ENCODE measurements at places on chromosomes 16 and 17.
A peak's percentile ranks its signal among the peaks of the same experiment; 100 is the strongest.

GRCh38 chr17:57871155-57871554, 21.3 kb upstream of the MRPS23 start:
- DNase-seq: no peak

GRCh38 chr17:40309949-40310510, 1.1 kb downstream of the RARA start:
- no peak for DNase-seq

DNA sequence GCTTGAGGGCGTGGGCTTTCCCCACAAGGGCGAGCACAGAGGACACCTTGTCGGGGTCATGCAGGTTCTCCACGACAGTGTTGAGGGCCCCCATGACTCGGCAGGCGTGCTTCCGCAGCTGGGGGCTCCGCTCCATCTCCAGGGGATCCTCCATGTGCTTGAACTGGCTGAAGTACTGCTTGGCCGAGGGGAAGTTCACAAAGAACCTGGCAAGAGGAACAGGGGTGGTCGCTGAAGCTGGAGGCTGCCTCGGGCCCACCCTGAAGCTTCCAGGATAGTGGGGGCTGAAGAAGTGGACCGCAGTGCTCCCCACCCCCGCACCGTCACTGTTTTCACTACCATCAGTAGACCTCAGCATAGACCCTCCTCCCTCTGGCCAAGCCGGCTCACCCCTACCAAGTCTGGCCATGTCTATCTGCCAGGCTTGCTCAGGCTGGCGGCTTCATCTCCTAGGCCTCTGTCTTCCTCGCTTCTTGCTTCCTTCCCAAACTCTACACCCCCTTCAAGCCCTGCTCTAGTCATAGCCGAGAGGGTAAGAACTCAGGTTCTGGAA, 5.9 kb downstream of the CYGB start:
- no peak for DNase-seq

DNA sequence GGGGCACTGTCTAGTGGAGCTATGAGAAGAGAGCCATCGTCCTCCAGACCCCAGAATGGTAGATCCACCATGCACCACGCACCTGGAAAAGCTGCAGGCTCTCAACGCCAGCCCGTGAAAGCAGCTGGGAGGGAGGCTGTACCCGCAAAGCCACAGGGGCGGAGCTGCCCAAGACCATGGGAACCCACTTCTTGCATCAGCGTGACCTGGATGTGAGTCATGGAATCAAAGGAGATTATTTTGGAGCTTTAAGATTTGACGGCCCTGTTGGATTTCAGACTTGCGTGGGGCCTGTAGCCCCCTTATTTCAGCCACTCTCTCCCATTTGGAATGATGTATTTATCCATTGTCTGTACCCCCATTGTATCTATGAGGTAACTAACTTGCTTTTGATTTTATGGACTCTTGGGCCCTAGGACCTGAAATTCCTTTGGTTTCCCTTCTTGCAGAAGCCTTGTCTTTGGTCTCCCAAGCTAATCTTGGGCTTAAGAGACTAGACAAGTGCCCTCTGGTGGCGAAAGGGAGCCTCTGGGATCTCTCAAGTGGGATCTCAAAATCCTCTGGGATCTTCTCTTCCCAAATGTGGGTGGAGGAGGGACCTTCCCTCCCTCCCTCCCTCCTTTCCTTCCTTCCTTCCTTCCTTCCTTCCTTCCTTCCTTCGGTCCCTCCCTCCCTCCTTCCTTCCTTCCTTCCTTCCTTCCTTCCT, 58.2 kb upstream of the HAPSTR1 start:
- no peak for DNase-seq

DNA sequence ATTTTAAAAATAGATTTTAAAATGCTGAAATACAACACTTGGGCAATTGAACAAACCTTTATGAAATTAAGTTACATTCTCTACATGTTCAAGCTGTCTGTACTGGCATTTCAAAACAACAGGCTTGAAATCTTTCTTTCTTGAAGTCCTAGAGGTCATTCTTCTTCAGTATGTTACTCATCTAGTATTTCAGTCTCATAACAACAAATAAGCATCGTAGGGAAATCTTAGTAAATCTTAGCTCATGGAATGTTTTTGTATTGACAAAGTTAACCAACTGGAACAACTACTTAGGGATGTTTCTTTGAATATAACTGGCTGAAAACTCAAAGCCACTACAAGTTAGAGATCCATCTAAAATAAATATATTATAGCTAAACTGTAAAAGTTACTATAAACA, 96.6 kb downstream of the KIF2B start:
- no peak for DNase-seq

DNA sequence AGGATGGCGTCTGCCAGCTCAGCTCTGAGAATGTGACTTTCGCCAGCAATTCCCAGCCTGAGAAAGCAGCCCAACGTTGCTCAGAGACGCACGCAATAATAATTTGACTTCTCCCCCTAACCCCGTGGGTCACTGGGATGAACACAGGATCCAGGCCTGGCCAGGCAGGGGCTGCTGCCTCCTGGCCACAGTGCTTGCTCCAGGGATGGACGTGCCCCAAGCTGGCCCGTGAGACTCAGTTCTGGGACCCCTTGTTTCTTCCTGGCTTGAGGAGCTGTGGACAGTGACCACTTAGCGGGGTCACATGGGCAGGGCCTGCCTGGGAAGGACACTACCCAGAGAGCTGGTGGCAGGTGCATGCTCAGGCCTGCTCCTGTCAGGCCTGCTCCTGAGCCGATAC, 13.5 kb upstream of the DPEP1 start:
- DNase-seq: no peak

DNA sequence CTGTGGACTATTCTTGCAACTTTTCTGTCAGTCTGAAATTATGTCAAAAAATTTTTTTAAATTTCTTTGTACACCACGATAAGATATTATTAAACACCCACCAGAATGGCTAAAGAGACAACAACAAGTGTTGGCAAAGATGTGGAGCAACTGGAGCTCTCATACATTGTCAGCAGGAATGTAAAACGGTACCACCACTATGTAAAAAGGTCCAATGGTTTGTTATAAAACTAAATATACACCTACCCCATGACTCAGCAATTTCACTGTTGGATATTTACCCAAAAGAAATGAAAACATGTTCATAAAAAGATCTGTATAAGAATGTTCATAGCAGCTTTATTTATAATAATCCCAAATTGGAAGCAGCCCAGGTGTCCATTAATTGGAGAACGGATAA, 7.2 kb downstream of the KIAA0753 start:
- DNase-seq: no peak

GRCh38 chr16:10992797-10993196, 48.4 kb downstream of the CLEC16A start:
- no peak for DNase-seq

DNA sequence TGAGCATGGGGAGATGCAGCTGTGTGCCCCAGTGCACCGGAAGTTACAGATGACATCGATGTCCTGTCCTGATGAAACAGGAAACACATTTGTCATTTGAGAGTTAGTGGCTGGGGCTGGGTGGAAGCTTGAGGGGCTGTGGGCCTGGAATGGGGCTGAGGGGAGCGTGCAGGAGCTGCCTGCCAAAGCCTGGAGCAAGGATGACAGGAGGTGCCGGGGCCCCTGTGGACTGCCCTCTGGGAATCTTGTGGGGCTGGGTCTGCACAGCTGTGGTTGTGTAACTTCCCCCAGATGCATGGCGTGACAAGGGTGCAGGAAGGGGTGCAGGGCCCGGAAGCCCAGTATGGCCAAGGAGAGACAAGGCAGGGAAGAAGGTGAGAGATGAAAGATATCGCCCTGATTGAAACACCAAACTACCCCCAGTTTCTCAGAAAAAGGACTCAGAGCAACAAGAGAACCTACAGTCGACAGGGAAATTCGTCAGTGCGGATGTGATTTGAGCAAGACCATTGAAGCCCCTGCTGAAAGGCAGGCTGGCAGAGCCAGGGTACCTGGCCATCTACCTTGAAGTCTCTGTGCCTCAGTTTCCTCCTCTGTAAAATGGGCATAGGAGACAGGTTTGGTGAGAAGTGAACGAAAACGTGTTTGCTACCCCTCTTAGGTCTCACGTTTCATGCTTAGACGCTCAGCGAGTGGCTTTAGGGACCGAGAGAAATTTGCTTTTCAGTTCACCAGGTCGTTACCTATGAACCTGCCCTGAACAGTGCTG, 8.8 kb downstream of the MMP25 start:
- peak; percentile 86 for DNase-seq

- DNase-seq: no peak
Measured at GRCh38 chr17:6177941-6178694, 107.9 kb downstream of the WSCD1 start.

- no peak for DNase-seq
Measured at GRCh38 chr17:59778996-59779395, 71.5 kb downstream of the VMP1 start.

- no peak for DNase-seq
Measured at GRCh38 chr17:42475835-42476234, 17.2 kb downstream of the ATP6V0A1 start.

DNA sequence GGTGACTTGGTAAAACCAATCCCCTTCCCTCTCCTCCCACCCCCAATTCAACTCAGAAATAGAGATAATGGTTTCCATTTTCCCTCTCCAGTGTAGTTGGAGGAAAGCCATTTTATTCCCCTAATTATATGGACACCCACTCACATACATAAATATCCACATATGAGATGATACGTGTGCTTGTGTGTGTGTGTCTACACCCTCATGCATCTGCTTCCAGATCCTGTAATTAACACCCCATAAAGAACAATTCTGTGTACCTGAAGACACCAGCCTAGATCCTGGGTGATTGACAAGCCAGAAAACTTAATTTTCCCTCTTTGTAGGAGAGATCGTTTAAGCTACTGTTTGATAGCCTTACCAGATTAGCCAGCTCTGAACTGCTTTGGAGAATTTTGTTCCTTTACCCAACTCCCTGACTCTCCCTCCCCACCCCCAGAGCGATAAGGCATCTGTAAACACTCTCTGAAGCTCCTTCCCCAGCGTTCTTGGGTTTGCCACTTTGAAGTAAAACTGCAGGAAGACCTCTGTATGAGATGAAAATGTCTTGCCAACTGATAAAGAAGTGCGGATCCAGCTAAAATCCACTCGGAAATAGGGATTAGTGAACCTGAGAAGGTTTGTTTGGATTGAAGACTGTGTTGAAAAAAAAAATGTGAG, 175.7 kb downstream of the RGS9 start:
- no peak for DNase-seq

DNA sequence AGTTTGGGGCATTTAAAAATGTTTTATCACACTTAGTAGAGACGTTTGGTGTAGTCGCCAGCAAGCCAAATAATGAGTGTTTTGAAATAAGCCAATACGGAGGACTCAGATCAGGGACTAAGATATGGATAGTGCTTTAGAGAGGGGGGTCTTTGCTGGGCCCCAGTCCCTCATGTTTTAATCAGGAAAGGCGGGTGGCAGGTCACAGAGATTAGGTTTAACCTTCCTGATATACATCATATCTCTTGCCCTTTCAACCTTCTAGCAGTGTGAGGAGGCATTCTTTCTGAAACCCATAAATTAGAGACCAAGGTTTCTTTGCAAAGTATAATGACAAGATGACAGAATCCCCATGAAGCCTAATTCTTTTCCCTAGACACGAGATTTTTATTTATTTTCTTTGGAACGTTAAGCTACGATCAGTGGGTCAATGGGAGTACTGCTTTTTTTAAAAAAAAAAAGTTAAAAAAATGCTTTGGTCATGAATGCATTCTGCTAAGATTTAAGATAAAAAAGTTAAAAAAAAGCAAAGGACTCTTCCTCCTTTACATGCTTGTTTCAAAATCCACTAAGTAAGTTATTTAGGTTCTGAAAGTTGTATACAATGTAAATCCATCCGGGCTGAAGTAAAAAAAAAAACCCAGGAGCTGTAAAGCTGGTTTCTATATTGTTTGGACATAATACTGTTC, 572.1 kb upstream of the SALL1 start:
- no peak for DNase-seq

Measured in spleen (tissue), 13 donors.